CD4-positive, alpha-beta T cell treated with Interleukin-4 for 4 hours (primary cell): ENCODE measurements at places on chromosomes 5 and 9.

- DNase-seq, result no peak
These were observed 10.7 kb downstream of the SLC25A25 start for GRCh38 chr9:128078504-128079434.

DNA sequence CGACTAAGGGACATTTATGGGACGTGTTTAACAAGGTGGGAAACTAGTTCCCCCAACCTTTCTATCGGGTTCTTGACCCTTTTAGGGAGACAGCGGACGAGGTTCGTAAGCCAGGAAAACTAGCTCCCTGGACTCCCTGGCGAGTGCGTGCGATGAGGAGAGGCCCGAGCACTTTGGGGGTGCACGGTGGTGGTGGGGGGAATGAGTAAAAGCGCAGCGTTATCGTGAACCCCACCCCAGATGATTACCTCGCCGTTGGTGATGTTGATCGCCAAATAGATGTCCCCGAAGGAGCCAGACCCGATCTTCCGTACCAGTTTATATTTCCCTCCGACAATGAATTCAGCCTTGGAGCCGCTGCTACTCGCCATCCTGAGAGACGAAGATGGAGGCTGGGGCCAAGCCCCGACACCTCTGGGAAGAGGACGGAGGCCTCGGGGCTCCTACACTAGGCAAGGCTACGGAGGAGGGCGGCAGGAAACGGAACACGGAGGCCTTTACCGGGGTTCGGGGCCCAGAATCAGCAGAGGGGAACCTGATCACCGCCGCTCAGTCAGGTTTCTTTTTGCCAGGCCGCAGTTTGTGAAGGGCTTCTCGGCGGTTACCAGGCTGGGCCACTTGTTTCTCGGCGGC lies 529 bp downstream of the CSNK1A1 start:
- DNase-seq, result no peak

DNA sequence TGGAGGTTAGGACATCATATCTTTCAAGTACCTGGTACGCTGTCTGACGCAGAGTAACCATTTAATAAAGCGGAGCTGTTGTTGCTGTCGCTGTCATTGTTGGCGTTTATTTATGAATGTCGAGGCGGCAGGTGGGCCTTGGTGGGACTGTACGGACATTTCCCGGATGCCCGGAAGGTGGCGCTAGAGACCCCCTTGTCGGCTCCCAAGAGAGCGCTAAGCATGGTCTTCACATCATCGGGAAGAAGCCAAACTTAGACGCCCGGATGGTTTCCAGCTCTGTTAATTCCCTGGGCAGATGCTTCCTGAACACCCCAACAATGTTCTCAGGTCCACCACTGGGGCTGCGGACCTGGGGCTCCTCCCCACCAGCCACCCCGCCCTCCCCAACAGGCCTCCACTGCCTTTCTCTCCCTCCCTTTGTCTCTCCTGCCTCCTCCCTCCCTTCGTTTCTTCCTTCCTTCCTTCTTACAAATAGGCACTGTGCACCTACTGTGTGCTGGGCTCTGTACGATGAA lies 54.1 kb downstream of the DUSP1 start:
- DNase-seq, result peak; percentile 82

DNA sequence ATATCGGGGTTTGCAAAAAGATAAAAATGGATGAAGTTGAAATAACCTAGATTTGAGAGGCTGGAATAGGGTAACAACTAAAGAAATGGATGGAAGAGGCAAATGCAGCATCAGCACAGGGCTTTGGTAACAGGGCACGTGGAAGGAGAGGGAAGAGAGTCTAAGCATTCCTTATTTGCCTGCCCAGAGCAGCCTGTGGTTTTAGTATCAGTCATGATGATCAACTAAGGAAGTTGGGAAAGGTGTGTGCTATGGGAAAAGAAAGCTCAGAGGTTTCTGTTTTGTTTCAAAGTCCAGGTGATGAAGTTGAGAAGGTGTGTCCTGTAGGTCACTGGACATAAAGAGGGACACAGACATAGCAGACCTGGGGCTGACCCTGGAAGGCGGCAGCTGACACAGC lies 28.8 kb downstream of the GAS1 start:
- no peak for DNase-seq

DNA sequence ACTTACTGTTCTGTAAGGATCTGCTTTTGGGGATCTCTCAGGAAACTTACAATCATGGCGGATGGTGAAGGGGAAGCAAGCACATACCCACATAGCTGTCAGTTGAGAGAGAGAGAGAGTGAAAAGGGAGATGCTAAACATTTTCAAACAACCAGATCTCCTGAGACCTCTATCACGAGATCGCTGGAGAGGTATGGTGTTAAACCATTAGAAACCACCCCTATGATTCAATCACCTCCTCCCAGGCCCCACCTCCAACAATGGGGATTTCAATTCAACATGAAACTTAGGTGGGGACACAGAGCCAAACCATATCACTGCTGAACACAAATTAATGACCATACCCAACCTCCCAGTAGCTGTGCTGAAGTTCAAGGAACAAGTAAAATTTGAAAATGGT lies 48.2 kb upstream of the PRDM9 start:
- DNase-seq, result no peak

GRCh38 chr9:113630386-113631136 lies 167.0 kb downstream of the RGS3 start:
- no peak for DNase-seq

GRCh38 chr5:124906339-124907097 lies 160.1 kb upstream of the ZNF608 start:
- no peak for DNase-seq

GRCh38 chr5:163938595-163938994 lies 433.2 kb downstream of the MAT2B start:
- DNase-seq, result no peak

DNA sequence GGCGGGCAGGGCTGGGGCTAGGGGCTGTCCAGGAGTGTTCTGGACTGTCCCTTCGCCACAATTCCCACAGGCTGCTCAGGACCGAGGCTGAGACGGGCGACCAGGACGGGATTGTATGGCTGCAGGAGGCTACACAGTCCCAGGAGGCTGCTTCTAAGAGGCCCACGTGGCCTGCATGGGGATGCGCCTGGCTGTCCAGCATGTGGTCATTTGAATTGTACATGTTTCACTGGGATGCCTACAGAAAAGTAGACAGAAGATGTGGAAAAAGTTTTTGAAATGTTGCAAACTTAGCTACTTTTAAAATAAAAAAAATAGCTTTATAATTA lies 32.6 kb upstream of the SPTLC1 start:
- no peak for DNase-seq

DNA sequence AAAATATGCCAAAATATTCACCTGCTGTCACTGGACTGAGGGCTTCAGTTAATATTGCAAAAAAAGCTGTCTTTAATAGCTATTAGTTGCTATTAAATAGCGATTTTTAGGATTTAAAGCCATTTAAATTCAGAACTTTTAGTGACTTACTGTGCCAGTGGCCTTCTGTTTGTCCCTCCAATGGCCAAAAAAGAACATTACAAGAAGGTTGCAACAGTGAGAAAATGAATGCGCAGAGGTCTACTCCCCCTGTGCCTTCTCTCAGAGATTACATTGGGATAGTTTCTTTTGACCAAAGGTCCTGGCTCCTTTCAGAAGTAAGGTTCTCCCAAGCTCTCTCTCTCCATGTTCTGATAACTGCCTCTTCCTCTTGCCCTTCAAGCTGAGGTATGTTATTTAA lies 930.3 kb upstream of the ARRDC3 start:
- no peak for DNase-seq

DNA sequence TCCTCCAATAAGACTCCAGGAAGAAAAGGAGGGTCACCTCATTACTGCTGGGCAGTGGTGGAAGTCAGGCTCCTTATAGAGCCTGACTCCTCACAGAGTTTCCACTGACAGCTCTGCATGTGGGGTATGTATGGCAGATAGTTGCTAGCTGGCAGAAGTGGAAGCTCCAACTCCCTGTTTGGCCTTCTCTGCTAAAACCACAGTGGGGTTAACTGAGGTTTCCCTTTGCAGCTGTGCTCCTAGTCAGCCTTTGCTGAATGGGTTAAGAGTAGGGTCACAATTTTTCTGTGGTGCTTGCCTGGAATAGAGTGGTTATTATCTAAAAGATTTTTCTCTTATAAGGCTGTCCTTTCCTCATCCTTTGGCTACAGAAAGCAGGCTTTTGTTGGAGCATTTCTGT lies 327.5 kb downstream of the FBXL17 start:
- no peak for DNase-seq

- DNase-seq, result no peak
These were observed 41.6 kb upstream of the EXOC3 start for GRCh38 chr5:401146-402034.

- DNase-seq, result no peak
These were observed 10.7 kb downstream of the SMAD5 start for GRCh38 chr5:136143312-136143711.

- no peak for DNase-seq
These were observed 75.5 kb downstream of the CACNA1B start for GRCh38 chr9:137952976-137953666.

DNA sequence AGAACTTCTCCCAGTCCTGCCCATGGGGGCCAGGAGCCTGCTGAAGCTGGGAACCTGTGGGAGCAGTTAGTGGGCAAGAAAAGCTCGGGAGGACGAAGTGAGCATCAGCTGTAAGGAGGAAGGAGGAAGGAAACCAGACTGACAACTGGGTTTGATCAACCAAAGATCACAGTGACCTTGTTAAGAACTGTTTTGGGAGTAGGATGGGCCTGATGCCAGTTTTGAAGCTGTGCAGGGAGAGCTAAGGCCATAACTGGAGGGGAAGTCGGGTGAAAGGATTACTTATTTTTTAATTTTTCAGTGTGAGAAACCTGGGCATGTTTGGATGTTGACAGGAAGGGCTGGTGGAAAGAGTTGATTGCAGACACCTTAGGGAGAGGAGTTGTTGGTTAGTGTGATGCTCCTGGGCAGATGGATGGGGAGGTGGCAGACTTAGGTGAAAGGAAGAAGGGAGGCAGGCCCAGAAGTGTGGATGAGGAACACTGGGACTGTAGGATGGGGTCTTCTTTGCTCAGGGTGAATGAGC lies 58.3 kb upstream of the KLF4 start:
- DNase-seq, result no peak

- DNase-seq, result no peak
These were observed 10.7 kb downstream of the LYSMD3 start for GRCh38 chr5:90518661-90519060.

GRCh38 chr5:72850113-72850512 lies 33.7 kb downstream of the TNPO1 start:
- no peak for DNase-seq

DNA sequence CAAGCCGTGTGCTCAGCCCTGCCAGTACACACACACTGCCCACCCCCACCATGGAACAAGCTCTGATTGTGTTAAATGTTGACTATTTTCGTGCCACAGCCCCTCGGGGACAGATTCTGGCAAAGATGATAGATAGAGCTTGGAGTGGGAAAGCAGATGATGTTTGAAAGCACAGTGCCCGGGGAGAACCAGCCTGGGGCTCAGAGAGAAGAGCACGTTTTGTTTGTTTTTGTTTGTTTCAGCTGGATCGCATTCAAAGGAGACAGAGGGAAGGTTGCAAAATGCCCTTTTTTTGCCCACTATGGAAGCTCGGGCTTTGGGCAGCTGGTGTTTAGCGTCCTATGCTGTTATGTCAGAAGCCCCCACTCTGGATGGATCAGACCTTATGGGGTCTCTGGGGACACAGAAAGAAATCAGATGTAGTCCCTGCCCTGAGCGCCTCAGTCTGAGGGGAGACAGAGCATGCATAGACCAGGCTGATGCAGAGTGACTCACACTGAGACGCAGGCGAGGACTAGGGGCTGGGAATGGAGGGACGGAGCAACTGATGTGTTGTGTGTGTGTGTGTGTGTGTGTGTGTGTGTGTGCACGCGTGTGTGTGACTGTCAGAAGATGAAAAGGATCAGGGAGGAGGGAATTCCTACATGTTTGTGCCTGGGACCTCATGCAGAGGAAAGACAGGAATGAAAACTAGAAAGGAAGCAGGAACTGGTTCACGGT lies 229.7 kb downstream of the MELK start:
- no peak for DNase-seq

DNA sequence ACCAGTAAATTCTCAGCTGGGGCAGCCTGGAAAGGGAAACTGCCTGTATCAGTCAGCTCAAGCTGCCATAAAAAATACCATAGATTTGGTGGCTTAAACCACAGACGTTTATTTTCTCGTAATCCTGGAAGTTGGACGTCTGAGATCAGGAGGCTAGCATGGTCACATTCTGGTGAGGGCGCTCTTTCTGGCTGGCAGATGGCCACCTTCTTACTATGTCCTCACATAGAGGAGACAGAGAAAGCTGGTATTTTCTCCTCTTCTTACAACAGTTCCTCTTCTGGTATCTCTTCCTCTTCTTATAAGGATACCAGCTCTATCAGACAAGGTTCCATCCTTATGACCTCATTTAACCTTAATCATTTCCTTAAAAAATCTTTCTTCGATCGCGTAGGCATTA lies 50.5 kb upstream of the RFX3 start:
- DNase-seq, result no peak

DNA sequence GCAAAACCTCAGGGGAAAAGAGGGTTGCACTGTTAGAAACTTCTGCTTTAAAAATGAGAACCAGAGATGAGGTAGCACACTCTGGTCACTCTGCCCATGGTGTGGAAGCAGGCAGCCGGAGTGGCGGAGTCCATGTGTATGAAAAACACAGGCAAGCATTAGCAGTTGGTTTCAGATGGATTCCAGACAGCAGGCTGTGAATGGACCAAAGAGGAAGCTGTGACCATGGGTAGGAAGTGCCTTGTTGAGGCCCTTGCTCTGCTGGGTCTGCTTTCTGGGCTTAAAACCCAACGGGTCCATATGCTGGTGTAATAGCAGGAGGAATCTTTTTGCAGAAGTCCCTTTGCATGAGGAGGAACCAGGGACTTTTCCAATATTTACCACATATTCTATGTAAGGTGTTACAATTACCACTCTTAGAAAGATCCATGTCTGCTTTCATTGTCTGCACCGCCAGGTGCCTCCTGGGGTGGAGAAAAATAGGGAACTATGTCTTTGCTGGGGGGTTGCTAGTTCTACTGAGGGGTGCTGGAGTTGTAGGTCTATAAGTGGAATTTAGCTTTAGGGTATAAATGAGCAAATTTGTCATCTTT lies 77.0 kb downstream of the ANKRD55 start:
- peak; percentile 30 for DNase-seq

DNA sequence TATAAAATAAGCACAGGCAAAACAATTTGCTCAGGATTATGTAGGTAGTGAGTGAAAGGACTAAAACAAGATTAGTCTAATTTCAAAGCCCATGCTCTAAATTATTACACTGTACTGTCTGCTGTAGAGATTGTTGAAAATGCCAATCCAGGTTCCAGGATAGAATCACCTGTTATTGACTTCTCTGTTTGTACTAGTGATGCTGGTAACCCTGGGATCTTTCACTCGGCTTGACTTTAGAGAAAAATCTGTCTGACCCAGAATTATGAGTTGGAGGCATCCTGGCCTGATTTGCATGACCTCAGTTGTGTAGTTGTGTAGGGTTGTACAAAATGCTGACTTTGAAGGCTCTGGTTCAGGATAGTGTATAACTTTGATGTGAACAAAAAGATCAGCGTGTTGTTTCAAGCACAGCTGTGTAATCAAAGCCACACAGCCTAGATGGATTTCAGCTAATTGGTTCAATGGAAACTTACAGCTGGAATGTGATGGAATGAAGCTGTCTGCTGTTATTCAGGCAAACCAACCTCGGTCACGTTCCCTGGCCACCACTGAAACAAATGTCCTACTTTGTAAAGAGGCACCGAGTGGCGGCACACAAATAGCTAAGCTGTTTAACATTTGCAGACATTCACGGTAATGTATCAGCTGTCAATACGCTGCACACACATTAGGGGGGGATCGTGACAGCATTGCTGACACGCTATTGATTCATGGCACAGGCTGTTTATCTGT lies 340.3 kb downstream of the KCTD16 start:
- no peak for DNase-seq
